Aorta (tissue), 5 donors: ENCODE measurements at places on chromosomes 2 and 18. TPM values are rescaled to one million over a fixed set of nuclear protein-coding genes. Genes with fewer than 3 reads are reported as not detected.

The RESP18 gene
- total RNA-seq, result not detected

The B4GALT6 gene
- total RNA-seq, result 8.4 TPM

The SNTG2 gene
- 4.5 TPM for total RNA-seq

The LIMS4 gene
- total RNA-seq, result 22.4 TPM

The NEU4 gene
- 0.26 TPM for total RNA-seq

The TTLL4 gene
- 36.3 TPM for total RNA-seq

The EVX2 gene
- not detected for total RNA-seq

The UGT1A10 gene
- total RNA-seq, result not detected

The NPPC gene
- not detected for total RNA-seq

GRCh38 chr2:205868773-205869333, 186.6 kb downstream of the NRP2 start:
- no peak for DNase-seq

DNA sequence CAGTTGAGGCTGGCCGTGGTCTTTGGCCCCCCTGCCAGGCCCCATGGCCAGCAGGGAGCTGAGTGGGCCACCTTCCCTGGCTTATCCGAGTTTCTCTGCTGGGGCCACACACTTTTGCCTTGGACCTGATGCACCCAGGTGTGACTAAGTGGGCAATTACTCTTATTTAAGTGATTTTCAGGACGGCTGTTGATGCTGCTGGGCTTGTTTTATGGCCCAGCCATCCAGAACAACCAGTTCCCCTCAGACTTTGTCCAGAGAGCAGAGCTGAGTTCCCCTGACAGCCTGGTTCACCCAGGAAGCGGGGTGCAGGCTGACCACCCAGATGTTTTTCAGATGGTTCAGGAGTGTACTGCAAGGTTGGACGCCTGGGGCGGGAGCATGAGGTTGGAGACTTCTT, 68.8 kb downstream of the GLI2 start:
- no peak for DNase-seq

DNA sequence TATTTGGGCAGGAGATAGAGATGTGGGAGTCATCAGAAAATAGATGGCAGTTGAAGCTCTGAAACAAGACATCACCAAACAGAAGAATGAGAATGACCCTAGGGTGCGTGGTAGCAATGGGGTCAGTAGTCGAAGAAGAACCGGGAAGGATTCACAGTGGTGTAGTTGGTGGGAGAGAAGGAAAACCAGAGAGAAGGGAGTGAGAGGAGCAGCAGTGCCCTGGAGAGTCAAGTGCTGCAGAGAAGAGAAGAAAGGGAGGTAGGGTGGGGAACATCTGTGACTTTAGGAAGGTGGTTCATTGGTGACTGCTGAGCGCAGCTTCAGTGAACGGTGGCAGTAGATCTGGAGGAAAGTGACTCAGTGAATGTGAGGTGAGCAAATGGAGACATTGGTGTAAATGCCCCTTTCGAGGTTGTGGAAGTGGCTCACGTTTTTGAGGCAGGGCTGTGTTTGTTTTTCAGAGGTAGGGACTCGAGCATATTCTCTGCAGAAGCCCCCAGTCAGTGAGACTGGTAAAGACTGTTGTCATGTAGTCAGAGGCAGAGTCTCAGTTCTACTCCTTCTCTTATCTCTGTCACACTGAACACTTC, 36.4 kb downstream of the CDC42EP3 start:
- no peak for DNase-seq

DNA sequence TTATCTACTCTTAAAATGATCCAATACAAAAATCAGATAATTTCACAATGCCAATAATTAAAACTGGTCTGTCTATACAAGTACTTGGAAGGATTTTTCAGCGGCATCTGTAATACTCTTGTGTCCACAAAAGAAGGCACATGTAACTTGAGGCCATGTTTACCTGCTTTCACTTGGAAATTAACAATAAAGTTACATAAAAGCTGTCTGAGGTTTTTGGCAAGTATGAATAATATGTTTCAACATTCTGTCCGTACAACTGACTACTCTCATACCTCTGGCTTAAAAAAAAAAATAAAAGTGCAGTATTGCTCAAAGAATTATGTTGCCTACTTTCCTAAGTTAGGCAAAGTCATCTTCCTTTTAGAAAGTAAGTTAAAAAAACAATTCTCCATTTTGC, 253.6 kb downstream of the NBAS start:
- DNase-seq, result no peak

GRCh38 chr2:113229795-113230194, 48.9 kb downstream of the PAX8 start:
- no peak for DNase-seq

GRCh38 chr2:211455216-211455841, 898.9 kb downstream of the CPS1 start:
- no peak for DNase-seq

DNA sequence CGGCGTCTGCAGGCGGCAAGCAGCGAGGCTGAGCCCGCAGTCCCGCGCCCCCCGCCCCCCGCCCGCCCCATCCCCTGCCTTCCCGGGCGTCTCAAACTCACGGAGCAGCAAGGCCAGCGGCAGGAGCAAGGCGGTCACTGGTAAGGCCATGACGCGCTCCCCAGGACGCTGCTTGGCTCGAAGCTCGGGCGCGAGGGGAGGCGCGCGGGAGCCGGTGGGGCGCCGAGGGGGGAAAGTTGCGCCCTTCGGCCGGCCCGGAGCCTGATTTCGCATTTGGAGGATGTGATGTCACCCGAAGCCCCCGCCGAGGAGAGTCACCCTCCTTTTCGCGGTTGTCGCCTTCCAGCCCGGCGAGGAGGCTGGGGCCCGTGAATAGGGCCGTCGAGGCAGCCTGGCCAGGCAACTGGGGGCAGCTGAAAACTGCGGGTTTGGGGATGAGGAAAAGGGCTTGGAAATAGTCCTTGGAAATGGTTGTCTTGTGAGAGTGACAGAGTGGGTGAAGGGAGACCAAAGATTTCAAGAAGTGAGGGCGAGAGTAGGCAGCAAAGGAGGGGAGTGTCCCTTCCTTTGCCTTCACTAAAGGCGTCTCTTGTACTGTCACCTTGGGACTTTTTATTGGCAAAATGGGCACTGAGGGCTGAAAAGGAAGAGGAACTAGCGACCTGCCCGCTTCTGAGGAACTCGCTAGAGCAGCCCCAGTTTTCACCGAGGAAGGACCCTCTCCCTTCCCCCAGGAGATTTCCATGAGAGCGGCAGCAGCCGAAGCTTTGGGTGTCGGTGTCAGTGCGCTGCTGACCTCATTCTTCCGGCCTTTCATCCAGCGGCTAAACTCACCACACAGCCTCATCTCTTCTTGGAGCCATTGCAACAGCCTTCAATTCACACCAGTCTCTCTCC, at the start of gene CD8A:
TSS of gene CD8A (minus strand) at position 238 of the 897 bp plus-strand sequence. CDS start at position 150, 88 bp downstream.
- no peak for DNase-seq

DNA sequence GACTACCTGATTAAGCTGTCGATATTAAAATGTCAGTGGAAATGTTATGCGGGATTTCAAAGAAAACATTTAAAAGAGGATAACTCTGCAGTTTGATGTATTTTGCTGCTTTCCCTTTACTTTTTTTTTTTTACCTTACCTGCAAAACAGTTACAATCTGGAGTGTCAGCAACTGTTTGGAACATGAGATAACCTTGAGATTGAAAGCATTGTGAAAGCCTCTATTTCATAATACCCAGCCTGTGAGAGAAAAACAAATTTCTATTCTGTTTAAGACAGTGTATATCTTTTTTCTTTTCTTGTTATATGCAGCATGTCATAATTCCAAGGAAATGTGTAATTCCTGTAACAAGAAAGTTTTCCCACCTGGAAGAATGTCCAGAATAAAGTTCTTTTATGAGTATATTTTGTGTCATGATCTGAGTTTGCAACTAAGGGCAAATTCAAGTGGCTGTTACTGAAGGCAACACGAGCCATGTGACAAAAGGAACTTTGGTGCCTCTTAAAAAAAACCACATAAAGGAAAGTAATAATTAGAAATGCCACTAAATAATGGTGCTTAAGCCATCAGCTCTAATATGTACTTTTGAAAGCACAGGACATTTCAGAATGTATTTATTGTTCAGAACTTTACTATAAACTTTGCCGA, 297.0 kb upstream of the DSEL start:
- no peak for DNase-seq

DNA sequence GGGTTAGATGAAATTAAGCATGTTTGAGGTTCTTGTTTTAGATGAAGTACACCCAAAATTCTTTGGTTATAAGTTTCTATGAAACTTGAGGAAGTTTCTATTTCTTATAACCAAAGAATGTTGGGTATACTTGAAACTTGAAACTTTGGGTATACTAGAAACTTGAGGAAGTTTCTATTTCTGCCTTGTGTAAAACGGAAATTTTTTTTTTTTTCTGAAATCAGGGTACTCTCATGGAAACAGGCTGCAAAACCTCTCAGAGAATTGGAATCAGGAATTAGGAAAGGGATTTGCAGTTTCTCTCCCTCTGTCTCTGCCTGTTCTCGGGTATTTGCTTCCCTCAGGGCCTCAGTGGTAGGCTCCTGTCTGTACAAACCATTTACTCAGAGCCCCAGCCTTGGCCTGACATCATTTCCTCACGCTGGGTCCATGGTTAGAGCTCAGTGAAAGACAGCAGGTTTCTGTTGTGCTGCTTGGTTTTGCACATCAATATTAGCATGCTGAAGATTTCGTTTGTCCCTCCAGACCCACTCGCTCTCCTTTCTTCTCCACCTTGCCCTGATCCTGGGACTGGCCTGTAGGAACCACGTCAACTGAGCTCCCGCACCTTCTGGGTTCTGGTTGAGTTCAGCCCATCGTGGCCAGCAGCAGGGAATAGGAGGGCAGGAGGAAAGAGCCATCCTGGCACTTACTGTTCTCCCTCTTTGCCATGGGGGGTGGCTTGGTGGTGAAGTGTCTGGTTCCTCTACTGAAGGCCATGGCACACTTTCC, 106.4 kb downstream of the POLR1A start:
- peak; percentile 44 for DNase-seq

GRCh38 chr2:44566059-44566458, 204.3 kb downstream of the CAMKMT start:
- DNase-seq, result no peak

- peak; percentile 71 for DNase-seq
Measured at GRCh38 chr2:219178377-219179175, 501 bp downstream of the RETREG2 start.

GRCh38 chr2:73998451-73998850, 13.7 kb downstream of the TET3 start:
- no peak for DNase-seq

DNA sequence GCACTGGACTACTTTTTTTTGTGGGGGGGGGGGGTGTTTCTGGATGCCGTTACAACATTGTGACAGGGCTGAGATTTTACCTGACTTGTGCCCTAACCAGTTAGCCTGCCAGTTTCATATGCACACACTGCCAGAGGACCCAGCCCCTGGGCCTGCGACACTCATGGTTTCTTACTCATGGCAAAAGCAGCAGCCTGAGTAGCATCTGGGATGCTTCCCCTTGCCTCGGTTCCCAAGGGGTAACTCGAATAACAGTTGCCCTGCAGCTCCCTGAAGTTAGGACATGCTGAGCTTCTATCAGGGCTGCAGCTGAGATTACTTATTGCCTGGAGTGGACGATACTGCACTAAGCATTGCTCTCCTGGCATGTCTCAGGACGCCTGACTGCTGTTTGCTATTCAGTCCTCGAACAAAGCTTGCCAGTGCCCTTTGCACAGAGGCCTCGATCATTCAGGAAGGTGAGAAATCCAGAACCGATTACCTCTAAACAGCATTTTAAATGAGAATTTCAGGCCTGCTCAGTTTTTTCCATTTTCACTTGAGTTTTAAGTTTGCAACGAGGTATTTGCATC, 47.9 kb downstream of the TRPM8 start:
- DNase-seq, result no peak

- no peak for DNase-seq
Measured at GRCh38 chr2:234166531-234166930, 116.0 kb downstream of the SPP2 start.

DNA sequence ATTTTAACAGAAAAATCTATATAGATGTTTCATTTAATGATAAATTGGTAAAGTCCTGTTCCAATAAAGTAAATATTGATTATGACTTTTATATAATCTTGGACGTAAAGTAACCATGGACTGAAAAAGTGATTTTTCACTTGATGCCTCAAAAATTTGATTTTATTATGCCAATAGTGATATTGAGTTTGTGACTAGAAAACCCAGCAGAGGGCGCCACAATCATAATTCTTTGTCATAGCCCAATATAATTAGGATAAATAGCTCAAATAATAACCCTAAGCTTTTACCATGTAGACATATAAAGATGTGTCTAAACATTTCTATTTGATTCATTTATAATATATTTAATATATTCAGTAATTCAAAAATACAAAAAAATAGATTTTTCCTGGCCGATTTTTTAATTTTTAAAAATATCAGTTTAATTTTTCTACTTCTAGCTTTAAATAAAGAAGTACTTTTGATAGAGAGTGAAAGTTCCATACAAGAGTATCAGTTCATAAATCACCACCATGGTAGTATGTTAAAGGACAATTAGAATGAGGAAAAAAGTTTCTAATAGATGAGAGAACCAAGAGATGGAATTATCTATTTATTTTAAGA, 30.7 kb downstream of the CAMKMT start:
- peak; percentile 54 for DNase-seq

DNA sequence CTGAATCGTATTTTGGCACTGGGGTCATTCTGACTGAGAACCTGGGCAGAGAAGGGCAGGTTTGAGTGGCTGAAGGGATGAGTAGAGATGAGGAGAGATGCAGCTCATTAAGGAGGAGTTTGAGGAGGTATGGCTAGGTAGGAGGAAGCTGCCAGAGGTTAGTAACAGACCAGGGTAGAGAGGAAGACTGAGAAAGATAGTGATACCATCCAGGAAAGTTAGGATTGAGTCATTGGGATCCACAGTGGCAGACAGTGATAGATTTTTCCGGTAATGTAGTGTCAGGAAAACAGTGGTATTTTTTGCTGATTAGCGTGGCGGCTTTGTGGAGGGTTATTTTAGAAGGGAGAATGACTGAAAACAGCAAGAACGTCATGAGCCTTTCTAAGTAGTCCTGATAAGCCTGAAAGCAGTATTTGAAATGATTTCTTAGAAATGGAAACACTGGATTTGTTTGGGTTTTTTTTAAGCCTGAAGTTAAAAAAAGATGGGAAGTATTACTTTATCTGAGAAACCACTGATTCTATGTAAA, 65.6 kb upstream of the STON1 start:
- no peak for DNase-seq

- DNase-seq, result no peak
Measured at GRCh38 chr2:23430263-23430662, 45.3 kb downstream of the KLHL29 start.
